Amygdala (tissue), 56 donors: ENCODE measurements at places on chromosomes 16 and 17.

- no peak for DNase-seq
These were observed 9.5 kb downstream of the ACSF3 start for GRCh38 chr16:89103156-89103555.

GRCh38 chr16:49578435-49579024, 204.9 kb downstream of the C16orf78 start:
- DNase-seq: no peak

- DNase-seq: no peak
These were observed 11.1 kb downstream of the DEXI start for GRCh38 chr16:10931134-10931533.

GRCh38 chr17:43914451-43914850, 7.1 kb upstream of the MPP2 start:
- no peak for DNase-seq

DNA sequence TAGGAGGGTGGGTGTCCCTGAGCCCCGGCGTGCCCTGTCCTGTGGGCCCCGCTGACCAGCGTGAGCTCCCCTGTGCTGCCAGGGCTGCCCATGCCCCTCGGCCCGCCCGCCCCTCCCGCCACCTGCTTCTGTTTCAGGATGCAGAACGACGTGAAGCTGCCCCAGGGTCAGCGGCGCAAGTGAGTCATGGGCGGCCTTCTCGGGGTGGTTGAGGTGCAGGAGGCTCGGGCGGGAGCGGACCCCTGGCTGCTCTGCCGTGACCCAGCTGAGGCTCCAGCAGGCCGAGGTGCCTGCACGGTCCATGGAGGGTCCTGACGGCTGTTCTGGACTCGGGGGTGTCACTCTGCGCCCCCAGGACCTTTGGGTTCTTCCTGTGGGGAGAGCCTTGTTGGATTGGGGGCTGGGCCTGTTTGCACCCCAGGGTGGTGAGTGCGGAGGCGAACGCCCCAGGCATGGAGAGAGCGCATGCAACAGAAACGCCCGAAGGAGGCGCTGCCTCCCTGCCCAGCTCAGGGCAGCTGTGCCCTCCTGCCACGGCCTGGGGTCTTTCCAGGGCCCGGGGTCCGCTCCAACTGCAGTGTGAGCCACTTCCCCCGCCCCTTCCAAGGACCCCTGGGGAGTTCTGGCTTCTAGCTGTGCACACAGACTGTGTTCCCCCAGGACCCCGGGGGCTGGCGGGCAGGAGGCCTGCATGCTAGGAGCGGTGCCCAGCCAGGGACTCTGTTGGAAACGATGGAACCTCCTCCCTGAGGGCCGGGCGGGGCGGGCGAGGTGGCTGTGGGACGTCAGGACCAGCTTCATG, 4.0 kb downstream of the SLC25A10 start:
- DNase-seq: no peak

GRCh38 chr16:657487-657886, 8.3 kb downstream of the WDR90 start:
- no peak for DNase-seq

GRCh38 chr16:12881740-12882139, 19.7 kb upstream of the SHISA9 start:
- DNase-seq: no peak

DNA sequence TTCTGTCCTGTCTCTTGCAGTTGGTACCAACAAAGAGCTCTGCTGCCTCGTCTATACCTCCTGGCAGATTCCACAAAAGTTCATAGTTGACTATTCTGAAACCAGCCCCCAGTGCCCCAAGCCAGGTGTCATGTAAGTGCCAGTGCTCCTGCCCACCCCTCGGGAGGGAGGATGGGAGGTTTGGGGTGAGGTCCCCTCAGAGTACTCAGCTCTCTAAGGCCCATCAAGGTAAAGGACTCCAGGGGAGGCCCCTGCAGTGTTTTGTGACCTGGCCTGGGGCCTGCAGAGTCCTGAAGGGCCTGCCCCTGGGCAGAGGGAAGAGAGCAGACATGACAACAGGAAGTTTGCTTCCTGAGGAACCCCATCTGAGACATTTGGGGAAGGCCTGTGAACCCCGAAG, 6.4 kb downstream of the CCL18 start:
- DNase-seq: no peak

DNA sequence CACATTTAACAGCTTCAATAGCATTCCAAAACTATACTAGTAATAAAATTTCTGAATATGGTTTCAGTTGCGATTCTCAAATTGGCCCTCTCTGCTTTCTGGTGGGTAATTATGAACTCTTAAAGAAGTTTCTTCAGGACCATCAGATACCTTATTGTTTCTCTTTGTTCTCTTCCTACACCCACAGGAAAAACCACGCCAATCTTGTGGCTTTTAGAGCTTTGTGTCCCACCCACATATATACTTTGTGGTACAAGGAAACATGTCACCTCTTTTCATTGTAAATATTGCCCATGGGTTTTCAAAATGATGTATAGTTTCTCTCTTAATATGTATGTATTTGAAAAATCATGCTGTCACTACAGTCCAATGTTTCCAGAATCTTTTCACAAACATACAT, 12.1 kb downstream of the ABCA9 start:
- no peak for DNase-seq

- DNase-seq: no peak
These were observed 478.1 kb downstream of the NPIPA7 start for GRCh38 chr16:16857012-16857411.

DNA sequence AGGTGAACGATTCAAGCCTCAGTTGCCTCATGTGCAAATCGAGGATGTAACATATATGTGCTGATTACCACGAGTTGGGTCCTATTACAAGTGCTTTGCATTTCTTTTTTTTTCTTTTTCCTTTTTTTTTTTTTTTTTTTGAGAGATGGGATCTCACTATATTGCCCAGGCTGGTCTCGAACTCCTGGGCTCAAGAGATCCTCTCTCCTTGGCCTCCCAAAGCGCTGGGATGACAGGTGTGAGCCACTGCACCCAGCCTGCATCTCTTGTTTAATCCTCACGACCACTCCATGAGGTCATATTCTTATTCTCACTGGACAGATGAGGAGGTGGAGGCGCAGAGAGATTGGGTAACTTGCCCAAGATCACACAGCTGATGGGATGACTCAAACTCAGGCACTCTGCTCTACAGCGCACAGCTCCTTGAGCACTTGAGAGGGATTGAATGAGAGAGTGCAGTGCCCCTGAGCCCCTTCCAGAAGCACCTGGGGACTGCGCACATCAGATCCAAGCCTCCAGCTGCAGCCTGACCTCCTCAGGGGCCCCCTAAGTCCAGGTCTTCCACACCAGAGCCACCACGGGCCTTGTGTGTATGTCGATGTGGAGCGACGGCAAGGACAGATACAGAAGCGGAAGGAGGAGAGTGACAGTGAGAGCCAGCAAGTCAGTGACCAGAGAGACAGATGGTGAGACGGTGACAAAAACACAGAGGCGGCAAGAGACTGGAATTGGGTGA, 4.9 kb downstream of the STX1B start:
- DNase-seq: no peak

DNA sequence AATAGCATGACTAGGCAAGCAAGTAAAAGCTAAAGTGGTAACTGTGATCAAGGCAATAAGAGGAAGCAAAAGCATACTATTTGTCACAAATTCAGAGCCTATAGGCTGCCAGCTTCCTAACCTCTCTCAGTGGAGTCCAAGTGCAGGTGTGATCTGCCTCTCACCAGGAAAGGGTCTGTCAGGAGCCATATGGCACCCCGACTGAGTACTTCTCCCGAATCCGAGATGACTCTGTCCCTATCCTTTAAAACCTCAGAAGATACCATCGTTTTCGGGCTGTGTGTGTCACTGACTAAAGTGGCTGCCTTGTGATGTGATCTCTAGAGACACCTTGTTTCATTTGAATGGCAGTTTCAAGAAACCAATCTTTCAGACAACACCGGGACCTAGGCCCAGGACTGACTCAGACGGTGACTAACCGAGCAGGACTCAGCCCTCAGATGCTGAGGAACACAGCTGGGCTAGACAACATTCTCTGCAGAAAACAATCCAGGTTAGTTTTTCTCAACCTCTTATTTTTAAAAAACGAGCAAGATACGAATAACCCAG, 63.6 kb downstream of the SMG6 start:
- DNase-seq: no peak

DNA sequence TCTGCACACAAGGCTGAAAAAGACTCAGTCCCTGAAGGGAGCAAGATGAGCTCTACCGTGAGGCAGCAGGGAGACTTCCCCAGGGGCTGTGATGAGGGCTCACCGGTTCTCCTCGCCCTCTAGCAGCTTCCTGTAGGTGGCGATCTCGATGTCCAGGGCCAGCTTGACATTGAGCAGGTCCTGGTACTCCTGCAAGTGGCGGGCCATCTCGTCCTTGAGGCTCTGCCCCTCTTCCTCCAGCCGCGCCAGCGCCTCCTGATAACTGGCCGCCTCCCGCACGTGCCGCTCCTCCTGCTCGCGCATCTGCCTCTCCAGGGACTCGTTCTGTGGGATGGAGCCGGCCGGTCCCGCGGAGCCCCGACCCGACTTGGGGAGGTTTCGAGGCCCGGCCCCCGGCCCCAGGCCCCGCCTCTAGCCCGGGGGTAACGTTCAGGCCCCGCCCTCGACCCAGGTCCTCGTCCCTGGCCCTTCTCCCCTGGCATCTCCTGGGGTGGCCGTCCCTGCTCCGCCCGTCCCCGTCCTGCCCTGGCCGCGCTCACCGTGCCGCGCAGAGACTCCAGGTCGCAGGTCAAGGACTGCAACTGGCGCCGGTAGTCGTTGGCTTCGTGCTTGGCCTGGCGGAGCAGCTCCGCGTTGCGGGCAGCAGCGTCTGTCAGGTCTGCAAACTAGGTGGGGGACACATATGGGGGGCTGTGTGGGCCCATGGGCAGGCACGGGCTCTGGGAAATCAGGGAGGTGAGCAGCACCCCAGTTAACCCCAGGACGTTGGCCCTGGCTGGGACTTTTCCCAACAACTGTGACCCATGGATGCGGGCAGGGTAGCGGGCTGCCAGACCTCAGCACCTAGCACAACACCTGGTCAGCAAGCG, 3.9 kb downstream of the GFAP start:
- DNase-seq: no peak

DNA sequence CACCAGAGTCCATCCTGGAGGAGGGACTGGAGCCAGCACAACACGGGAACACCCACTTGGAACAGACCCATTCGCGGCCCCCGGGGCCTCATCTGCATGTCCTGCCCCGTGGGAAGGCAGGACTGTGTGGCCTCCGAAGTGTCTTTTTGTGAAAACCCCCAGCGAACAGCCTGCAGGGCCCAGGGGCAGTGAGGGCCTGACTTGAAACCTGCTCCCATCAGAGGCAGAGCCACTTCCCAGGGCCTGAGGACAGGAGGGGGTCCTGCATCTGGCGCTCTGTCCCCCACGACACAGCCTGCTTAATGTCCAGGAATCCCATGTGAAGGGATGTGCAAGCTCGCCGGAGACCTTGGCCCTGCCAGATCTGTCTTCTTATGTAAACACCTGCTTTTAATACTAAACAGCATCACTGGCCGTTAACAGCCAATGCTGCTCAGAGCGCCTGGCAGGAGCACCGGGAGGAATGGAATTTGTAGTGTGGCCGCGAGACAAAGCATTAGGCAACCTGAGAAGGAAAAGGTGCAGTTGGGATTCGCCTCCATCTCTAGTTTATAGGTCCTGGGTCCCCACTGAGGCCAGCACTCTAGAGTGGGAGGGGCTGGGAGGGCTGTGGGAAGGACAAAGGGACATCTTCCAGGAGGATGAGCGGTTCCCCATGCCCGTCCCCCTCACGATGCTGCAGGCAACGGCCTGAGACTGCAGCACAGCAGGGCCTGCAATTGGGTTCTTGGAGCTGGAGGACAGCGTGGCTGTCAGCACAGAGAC, 9.6 kb upstream of the EVPL start:
- no peak for DNase-seq

DNA sequence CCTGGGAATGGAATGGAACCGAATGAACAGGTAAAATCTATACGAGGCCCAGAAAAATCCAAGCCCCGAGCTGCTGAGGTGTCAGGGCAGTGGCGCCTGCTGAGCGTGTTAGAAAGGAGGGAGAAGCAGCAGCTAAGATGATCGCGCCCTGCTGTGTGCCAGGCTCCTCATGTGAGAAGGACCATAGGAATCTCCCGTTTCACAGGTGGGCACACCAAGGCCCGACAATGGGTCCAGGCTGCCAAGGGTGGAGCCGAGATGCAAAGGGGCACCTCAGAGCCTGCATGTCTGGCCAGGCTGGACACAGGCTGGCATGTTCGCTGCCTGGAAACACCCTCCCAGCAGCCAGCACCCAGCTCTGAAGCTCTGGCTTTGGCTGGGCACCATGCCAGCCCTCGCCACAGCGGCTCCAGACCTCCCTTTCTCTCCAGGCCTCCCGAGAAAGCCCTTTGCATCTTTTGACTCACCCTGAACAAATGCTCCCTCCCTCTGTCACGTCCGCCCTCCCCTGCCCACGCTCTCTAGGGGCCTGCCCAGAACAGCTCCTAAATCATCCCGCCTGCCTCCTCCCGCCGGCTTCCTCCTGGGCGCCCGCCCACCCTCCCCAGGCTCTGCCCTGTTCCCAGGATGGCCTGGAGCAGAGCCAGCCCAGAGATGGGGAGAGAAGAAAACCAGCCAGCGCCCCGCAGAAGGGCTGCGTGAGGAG, 217.8 kb upstream of the GSE1 start:
- DNase-seq: no peak

GRCh38 chr16:47323241-47323640, 137.6 kb downstream of the ITFG1 start:
- no peak for DNase-seq

GRCh38 chr17:36089888-36090836, at the start of gene CCL3:
CCL3 (minus strand) TSS chr17:36090143; CDS start chr17:36090058, 85 bp downstream.
- DNase-seq: no peak

GRCh38 chr16:24433706-24434105, 105.7 kb upstream of the RBBP6 start:
- no peak for DNase-seq

GRCh38 chr17:50361561-50362480, 11.2 kb downstream of the MRPL27 start:
- peak; percentile 10 for DNase-seq

GRCh38 chr17:50355701-50356341, 9.9 kb downstream of the XYLT2 start:
- no peak for DNase-seq

DNA sequence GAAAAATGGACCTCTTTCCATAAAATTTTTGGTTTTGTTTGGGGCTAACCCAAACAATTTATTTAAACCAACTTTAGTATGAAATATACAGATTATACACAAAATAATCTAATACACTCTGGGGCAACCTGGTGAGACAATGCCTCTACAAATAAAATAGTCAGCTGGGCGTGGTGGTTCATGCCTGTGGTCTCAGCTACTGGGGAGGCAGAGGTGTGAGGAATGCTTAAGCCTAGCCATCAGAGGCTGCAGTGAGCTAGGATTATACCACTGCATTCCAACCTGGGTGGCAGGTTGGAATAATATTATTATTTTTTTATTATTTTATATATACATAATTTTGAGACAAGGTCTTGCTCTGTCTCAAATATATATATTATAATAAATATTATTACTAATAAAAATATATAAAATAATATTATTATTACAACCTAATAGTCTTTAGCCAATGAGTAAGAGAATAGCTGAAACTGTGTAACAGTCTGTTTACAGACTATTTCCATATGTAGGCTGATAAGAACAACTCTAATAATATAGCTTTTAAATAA, 50.5 kb downstream of the GLG1 start:
- DNase-seq: no peak

GRCh38 chr17:28858801-28859355, 4.1 kb downstream of the ERAL1 start:
- DNase-seq: no peak

GRCh38 chr16:23452221-23452571, 793 bp downstream of the COG7 start:
- DNase-seq: no peak

- DNase-seq: no peak
These were observed 83.4 kb downstream of the COX10 start for GRCh38 chr17:14152721-14153120.

- no peak for DNase-seq
These were observed 4.7 kb downstream of the SLC12A3 start for GRCh38 chr16:56869513-56870275.

GRCh38 chr17:64470625-64471024, 21.7 kb downstream of the MILR1 start:
- no peak for DNase-seq
